ENCODE measurements at places on chromosomes 16 and 17.

- no peak for DNase-seq
These were observed 595.2 kb upstream of the KIF2B start for GRCh38 chr17:53227514-53227913.

DNA sequence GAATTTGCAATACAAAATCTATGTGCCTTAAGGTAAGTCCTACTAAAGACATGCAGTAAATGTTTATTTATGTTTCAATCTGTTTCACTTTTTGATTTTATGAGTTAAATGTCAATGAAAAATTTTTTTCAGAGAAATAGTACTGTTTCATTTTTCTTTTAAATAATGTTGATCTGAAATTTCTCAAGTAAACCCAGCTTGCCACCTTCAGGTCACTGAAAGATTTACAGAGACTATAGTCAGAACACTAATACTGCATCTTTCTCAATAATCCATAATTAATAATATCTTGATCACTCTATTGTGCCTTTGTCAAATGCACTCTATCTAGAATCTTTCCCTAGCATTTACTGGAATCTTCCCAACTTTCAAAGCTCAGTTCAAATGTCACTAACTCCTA lies 6.5 kb upstream of the DHX40 start:
- no peak for DNase-seq

DNA sequence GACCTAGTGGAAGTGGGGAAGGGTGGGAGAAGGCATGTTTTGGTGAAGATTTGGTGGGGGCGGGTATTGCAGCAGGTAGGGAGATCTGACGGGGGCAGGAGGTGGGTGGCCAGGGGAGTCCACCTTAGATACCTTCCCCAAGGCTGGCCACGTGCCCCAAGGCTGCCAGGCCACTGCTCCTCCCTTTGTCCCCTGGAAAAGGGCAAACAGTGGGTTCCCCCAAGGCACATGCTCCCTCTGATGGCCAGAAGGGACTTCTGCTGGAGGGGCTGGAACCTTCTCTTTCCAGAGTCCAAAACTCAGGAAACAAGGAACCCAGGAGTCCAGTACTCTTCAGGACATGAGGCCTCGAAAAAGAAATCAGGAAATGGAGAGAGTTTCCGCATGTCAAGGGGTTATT lies 6.2 kb upstream of the PSMD3 start:
- no peak for DNase-seq

- DNase-seq, result no peak
These were observed 21.0 kb downstream of the SLC7A6OS start for GRCh38 chr16:68289621-68290329.

All from Ammon's horn (tissue), 1 donor.